NCI-H187 treated with DMSO at 0.1 percent for 48 hours (cell line): ENCODE measurements at places on chromosomes 2 and 18.

DNA sequence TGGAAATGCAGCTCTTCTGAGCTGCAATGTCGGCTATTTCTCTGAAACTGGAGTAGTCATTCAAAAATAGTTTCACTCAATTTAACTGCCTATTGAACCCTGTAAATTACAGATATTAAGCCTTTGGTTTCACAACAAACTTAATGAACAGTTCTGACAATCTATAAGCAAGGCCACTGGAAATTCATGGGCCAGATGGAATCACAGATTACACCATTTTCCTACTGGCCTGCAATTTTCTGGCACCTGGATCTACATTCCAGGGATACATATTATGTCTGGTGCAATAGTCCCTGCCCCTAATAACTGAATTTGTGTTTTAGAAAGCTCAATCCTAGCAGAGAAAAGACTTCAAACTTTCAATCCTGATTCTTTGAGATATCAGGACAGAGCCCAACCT is 551.7 kb downstream of the RNF144A start:
- DNase-seq = no peak

GRCh38 chr2:31302940-31303563 is 69.1 kb downstream of the EHD3 start:
- DNase-seq = no peak

- DNase-seq = no peak
Observed at GRCh38 chr2:206240327-206240726, 34.1 kb upstream of the ZDBF2 start.

DNA sequence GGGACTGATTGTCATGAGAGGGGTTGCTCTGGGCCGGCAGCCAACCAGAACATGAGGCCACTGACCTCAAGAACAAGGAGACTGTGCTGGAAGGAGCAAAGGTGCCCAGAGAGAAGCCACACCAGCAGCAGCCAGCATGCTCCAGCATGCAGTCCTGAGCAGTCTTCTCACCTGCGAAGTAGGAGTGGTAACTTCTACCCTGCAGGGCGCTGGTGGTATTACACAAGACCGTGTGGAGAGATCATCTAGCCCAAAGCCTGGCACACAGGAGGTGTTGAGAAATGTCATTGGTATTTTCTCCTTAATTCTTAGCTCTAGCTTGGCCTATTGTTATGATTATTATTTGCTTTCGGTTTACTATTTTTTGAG is 132.7 kb downstream of the TSN start:
- DNase-seq = no peak

DNA sequence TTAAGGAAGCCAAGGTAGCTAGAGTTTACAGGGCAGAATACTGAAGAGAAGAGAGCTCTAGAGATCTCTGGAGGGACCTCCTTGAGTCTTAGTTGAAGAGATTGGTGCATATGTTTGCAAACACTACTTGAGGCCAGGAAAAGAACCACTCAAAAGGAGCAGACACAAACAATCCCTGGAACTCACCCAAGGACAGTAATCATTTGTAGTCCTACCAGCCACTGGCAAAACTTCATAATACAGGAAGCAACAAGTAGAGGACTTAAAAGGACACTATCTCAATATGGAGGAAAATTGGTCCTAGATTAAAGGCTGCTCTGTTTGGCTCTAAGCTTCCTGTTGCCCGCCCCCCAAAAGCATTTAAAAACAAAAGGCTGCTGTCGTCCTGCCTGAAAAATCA is 46.9 kb upstream of the UBXN4 start:
- no peak for DNase-seq

GRCh38 chr2:237529452-237530402 is 36.6 kb upstream of the PRLH start:
- no peak for DNase-seq

DNA sequence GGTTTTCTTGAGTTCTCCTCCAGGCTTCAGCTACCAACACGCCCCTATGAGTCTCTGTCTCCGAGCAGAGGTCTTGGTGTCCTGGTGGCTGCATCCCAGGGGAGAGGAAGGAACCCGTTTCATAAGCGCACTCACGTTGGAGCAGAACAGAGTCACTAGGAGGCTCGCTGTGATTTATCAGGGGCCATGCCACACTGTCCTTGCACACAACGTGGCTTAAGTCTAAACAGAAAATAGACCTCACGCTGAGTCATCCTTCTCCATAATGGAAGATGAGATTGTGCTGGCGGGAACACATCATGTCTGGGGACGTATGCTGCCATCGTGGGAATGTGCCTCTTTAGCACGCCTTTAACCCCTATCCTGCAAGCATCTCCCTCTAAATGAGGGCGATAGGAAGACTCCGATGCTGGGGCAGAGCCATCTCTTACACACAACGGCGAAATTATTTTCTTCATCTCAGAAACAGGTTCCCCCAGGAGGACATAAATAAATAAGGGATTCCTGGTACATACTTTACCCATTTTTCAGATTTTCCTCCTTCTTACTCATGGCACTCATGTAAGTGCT is 211.4 kb downstream of the KLHL29 start:
- DNase-seq = no peak

DNA sequence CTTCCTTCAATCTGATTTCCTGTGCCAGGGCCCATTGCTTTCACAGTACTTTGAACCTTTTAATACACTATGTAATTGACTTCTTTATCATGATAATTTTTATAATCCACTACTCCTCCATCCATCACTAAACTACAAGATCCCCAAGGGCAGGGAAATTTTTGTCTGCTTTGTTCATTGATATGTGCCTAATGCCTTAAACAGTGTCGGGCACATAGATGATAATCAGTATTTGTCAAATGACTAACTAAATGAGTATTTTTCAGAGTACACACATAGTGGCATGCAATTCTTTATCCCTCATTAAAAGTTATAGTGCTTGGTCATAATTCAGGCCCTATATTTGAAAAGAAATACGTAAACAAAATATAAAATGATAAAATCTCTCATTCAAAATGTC is 5.3 kb upstream of the STAMBP start:
- DNase-seq = no peak

GRCh38 chr2:230319211-230319862 is 7.7 kb upstream of the SP140L start:
- no peak for DNase-seq

GRCh38 chr2:144859716-144860115 is 339.8 kb upstream of the ZEB2 start:
- DNase-seq = no peak

DNA sequence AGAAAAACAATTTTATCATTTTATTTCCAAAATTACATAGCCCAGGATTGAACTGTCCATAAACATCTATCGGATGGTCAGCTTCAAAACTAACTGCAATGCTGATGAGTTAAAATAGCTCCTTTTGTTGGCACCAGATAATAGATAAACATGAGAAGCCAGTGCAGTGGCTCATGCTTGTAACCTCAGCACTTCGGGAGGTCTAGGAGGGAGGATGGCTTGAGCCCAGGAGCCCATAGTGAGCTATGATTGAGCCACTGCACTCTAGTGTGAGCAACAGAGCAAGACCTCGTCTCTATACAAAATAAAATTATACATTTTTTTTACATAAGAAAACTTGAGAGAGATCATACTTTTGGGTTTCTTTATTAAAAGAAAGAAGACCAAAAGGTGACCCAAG is 34.6 kb upstream of the IMPA2 start:
- no peak for DNase-seq

GRCh38 chr2:54348646-54349045 is 92.6 kb upstream of the TSPYL6 start:
- DNase-seq = no peak
